ENCODE measurements at places on chromosomes 13 and 19.

- no peak for DNase-seq
Measured at GRCh38 chr13:95982144-95982543, 71.1 kb downstream of the UGGT2 start.

- no peak for DNase-seq
Measured at GRCh38 chr13:73939071-73939380, 195.2 kb downstream of the KLF12 start.

DNA sequence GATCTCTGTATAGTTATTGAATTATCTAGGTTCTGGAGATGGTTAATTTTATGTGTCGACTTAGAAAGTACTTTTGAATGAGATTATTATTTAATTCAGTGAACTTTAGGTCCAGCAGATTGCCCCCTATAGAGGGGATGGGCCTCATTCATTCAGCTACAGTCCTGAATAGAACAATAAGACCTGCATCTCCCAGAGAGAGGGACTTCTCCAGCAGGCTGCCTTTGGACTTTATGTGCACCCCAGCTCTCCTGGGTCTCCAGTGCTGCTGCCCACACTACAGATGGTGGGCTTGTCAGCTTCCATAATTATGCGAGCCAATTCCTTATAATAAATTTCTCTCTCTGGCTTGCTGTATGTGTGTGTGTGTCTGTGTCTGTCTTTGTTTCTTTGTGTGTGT, 39.3 kb upstream of the KL start:
- DNase-seq: no peak

DNA sequence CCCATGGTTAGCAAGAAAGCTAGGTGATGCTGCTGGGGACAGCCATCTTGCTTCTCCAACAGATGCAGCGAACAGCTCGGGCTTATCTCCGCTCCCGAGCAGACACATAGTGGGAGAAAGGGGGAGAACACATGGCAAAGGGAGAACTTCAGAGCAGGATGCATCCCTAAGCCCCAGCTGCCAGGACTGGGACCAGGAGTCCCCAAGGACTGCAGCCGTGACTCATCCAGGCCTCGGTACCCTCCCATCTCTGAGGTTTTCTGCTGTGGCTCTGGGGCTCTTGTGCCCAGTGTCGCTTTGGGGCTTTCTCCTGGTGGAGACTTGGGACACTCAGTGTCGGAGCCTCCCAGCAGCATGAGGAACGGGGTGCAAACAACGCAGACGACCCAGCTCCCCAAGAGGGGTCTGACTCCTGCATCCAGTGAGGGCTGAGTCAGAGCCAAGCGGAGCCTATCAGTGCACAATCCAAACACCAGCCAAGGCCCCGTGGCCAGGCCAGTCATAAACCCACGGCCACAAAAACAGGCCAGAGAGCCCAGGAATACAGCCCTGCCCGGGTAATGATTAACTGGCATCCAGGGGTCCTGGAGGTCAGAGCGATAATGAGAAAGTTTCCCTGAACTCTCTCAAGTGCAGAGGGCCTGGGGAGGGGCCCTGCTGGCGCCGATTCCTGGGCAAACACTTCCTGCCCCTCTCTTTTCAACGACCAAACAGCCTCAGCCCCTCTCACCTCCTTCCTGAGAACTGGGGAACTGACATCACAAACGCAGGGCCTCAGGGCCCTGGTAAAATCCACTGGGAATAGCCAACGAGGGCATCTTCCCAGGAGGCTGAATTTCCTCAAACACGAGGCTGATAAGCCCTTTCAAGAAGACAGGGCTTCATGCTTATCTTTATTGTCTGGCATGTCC, 202.9 kb downstream of the USP12 start:
- DNase-seq: no peak

DNA sequence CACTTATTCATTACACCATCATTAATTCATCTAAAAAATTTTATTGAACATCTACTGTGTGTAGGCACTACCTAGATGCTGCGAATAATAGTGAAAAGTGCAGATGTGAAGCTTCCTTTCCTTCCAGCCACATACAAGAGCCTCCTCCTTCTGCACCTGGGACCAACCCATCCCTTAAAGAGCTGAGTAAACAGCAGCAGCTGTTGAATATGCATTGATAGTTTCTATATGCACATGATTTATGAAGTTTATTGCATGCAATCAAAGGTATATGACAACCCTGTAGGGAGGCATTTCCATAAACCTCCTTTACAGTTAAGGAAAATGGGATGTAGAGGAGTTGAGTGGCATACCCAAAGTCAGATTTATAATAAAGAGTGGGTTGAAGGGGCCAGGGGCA, 110.3 kb upstream of the IPO5 start:
- no peak for DNase-seq
